Midbrain (tissue), 1 donor: ENCODE measurements at places on chromosomes 4 and X.

DNA sequence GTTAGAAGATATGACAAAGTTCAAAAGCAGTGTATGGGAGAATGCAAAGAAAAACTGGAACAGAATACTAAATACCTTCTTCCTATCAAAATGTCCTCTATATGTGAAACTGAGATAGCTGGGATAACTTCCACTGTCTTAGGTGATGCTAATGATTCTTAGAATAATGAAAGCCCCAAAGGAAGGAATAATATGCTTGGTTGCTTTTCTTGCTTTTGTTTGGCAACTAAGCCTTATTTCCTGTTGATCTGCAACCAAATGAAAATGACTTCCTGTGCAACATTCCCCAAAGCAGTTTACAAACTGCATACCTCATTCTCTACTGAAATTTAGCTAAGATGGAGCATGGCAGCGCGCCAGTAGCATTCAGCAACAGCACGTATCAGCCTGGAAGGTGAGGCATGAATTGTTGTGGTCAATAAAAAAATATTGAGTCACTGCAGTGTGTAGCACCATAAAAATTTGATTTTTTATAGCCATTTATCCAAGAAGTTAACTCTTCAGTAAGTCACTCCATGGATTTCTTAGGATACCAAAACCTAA is 18.7 kb downstream of the NDNF start:
- DNase-seq: no peak

- no peak for DNase-seq
Measured at GRCh38 chrX:23802431-23802830, 19.5 kb downstream of the SAT1 start.

DNA sequence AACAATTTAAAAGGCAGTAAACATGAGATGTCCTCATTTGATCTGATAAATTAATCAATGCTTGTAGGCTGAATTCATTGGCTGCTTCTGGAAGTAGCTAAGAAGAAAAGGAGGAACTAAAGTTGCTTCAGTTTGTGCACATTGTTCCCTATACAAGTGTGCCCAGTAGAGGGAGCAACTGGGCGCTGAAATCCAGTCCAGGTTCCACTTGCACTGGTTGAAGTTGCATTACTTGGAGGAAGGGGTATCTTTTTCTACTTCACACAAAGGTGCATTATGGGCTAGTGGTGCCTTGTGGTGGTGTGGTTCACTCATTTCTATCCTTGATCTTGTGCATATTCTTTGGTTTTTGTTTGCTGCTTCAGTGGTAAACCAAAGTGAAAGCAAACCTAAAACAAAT is 67.9 kb upstream of the SOX3 start:
- DNase-seq: peak; percentile 57

DNA sequence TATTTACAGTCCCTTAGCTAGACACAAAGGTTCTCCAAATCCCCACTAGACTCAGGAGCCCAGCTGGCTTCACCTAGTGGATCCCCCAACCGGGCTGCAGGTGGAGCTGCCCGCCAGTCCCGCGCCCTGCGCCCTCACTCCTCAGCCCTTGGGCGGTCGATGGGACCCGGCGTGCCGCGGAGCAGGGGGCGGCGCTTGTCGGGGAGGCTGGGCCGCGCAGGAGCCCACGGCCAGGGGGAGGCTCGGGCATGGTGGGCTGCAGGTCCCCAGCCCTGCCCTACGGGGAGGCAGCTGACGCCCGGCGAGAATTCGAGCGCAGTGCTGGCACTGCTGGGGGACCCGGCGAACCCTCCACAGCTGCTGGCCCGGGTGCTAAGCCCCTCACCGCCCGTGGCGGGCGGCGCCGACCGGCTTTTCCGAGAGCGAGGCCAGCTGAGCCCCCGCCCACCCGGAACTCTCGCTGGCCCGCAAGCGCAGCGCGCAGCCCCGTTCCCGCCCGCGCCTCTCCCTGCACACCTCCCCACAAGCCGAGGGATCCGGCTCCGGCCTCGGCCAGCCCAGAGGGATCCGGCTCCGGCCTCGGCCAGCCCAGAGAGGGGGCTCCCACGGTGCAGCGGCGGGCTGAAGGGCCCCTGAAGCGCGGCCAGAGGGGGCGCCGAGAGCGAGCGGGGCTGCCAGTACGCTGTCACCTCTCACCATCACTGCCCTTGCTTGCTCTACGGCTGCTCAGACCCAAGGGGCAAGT is 39.4 kb downstream of the WFS1 start:
- no peak for DNase-seq

DNA sequence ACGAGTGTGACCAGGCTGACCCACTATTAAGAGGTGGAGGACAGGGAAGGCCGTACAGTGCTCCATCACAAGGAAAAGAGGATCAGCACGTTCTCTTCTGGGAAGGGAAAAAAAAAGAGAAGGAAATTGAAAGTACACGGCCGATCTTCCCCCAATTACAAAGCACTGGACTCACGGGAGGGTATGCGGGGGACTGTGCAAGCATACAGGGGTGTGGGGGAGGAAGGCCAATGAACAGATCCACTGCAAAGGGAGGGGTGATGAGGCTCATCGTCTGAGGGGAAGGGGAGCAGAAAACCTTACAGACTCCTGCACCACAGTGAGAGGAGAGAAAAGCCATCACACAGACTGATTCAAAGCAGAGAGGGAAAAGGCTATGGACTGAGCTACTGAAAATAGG is 1.1 kb downstream of the ELK1 start:
- no peak for DNase-seq

GRCh38 chrX:17098516-17099247 is 152.2 kb downstream of the REPS2 start:
- no peak for DNase-seq

GRCh38 chr4:128635141-128635954 is 174.2 kb upstream of the JADE1 start:
- DNase-seq: peak; percentile 68

GRCh38 chr4:175988511-175988910 is 77.1 kb upstream of the WDR17 start:
- peak; percentile 18 for DNase-seq
